Activated T-helper 1 cell treated with Interleukin-2 at 50 U/mL for 16 hours (primary cell): ENCODE measurements at places on chromosomes 5 and 9.

DNA sequence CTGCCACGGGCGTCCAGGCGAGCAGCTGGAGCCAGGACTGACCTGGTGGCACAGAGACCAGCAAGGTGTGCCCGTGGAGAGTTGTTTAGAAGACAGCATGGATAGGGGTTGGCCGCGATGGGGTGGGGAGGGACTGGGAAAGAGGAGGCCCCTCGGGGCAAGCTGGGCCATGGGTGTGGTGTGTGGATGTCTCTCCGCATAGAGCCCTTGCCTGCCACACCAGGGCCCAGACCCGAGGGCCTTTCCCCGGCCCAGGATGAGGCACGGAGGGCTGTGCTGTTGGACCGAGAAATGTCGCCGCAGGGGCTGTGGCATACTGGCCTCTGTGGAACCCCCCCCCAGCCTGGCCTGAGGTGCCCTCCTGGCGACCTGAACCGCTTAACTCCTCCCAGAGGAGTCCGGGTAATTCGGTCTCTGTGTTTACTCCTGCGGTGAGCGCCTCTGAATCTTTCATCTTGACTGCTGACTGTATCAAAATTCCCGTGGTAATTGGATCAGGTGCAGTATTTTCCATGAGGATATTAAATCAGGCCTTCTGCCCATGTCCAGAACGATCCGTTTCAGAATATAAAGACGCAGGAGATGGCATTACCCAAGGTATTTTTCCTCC, 22.5 kb upstream of the LAMC3 start:
- no peak for DNase-seq

- DNase-seq, result peak; percentile 48
These were observed 833 bp downstream of the GAS1 start for GRCh38 chr9:86946201-86947145.

- DNase-seq, result no peak
These were observed 666.4 kb upstream of the CTNND2 start for GRCh38 chr5:12570688-12571087.

- no peak for DNase-seq
These were observed 1.5 kb upstream of the PCYOX1L start for GRCh38 chr5:149356391-149356790.

DNA sequence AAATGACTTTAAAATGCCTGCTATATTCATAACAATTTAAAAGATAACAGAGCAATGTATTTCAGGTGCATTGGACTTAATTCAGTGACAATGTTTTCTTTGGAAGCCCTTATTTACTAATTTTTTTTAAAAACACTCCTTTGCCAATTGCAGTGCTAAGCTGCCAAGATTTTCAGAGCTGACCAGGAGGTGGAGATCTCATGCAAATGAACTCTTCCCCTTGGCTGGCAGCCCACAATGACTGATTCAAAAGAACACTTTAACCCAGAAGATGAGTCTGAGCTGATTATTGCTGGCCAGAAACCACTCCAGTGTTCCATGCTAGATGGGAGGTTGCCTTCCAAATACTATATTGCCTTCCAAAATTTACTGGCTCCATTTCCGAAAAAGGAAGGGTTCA, 128.3 kb upstream of the CCNH start:
- DNase-seq, result no peak

- no peak for DNase-seq
These were observed 18.1 kb downstream of the CCNH start for GRCh38 chr5:87394411-87395165.

GRCh38 chr9:134695144-134695543, 53.5 kb downstream of the COL5A1 start:
- no peak for DNase-seq

- DNase-seq, result no peak
These were observed 60.8 kb upstream of the KLF9 start for GRCh38 chr9:70475211-70475610.

- DNase-seq, result no peak
These were observed at the start of gene CCL28 for GRCh38 chr5:43412156-43412555. TSS of gene CCL28 (minus strand) at chr5:43412391. CDS start at chr5:43412316, 75 bp downstream.

DNA sequence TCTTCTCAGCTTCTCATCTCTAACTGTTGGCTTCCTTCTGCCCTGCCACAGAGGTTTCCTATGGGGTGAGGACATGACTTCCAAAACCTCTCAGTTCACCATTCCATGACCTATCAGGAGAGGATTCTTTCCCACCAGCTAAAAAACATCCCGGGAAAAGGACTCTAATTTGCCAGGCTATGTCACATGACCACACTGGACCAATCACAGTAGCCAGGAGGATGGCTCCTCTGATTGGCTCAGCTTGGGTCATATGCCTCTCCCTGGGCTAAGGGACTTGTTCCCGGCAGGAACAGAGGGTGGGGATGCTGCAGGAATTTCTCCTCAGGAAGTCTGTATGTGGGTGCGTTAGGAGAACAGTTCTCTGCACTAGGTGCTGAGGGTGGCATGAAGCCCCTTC, 40.3 kb upstream of the XPA start:
- no peak for DNase-seq

- no peak for DNase-seq
These were observed 397.5 kb downstream of the MLLT3 start for GRCh38 chr9:20224756-20225155.

DNA sequence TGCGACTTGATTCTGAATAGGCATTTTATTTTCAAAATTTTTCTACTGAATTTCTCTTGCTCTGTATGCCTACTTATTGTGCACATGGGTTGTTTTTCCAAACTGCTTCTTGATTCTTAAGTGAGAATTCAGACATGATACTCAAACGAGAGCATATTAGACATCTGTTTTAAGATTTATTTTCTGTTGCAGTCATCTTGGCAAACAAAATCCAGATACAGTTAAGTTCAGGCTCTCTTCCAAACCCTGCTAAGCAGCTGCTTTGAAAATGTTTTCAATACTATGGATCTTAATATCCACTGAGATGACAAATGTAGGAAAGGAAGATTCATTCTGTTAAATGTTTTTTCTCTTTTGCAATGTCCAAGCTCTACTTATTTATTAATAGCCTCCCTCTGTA, 4.5 kb downstream of the TMEM215 start:
- no peak for DNase-seq

DNA sequence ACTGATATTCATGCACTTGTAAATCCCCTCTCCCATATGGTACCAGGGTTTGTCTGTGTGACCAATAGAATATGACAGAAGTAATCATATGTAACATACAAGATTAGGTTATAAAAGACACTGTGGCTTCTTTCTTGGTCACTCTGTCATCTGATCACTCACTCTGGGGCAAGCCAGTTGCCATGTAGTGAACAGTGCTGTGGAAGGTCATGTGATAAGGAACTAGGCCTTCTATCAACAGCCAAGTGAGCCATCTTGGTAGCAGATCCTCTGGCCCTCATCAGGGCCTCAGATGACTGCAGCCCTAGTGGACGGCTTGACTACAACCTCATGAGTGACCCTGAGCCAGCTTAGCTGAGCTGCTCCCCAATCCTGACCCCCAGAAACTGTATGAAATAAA, 30.0 kb upstream of the MATR3 start:
- no peak for DNase-seq

DNA sequence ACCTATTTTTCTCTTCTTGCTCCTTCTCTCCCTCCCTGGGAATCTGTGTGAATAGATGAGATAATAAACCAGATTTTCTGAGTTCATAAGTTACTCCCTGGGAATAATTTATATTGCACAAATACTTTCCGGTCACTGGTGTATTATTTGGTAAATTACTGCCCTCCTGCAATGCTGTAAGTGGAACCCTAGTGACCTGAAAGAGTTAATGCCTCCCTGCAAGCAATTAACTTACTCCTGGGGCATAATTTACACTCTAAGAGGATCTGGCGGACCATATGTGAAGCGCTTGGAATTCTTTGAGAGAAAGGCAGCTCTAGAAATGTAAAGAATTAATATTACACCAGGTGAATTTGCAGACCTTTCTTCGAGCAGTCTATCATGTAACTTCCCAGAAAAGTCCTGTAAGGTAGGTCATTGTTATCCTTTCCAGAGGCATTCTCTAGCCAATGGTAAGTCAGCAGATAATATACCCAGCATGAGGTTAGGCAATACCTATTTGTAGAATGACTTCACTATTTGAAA, 7.0 kb upstream of the GDNF start:
- no peak for DNase-seq

- no peak for DNase-seq
These were observed 158.3 kb upstream of the MAP3K1 start for GRCh38 chr5:56656846-56657726.

DNA sequence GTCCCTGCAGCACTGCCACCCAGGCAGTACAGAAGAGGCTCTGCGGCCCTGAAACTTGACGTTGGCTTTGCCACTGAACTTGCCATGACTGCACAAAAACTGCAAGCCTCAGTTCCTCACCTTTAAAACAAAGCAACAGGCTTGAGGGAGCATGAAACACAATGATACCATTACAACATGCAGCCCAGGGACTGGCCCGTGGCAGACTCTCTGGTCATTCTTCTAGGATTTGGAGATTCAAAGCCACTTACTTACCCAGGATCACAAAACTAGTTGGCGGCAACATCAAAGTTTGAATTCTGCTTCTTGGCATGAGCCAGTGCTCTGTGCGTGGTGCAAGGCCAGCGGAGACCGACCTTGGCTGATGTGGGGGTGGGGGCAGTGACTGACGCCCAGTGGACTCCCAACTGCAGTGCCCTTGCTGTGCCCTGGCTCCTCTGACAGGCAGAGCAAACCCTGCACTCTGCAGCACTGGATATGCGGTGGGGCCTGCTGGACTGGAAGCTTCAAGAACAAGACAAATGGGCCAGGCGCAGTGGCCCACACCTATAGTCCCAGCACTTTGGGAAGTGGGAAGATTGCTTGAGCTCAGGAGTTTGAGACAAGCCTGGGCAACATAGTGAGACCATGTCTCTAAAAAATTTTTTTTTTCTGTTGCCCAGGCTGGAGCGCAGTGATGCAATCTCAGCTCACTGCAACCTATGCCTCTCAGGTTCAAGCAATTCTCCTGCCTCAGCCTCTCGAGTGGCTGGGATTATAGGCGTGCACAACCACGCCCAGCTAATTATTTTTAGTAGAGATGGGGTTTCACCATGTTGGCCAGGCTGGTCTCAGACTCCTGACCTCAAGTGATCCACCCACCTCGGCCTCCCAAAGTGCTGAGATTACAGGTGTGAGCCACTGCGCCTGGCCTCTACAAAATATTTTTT, 18.9 kb downstream of the SQSTM1 start:
- no peak for DNase-seq

DNA sequence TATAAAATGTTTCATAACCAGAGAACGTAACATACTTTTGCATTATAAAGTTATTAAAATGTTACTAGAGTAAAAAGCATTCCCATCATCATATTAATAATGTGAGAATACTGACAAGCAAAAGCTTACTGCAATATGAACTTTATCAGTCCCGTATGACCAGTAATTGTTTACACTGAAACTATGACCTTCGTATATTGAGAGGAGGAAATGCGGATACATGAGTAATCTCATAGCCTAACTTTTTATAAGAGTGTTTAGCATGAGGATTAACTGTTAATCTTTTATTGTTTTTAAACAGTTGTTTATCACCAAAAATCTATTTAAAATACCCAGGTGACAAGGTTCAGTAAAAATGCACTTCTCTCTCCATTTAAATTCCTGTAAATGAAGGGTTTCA, 272.4 kb downstream of the SLF1 start:
- DNase-seq, result no peak

- no peak for DNase-seq
These were observed 49.6 kb downstream of the GNA14 start for GRCh38 chr9:77598524-77598923.

- DNase-seq, result no peak
These were observed 8.9 kb upstream of the RAB14 start for GRCh38 chr9:121210536-121210935.

DNA sequence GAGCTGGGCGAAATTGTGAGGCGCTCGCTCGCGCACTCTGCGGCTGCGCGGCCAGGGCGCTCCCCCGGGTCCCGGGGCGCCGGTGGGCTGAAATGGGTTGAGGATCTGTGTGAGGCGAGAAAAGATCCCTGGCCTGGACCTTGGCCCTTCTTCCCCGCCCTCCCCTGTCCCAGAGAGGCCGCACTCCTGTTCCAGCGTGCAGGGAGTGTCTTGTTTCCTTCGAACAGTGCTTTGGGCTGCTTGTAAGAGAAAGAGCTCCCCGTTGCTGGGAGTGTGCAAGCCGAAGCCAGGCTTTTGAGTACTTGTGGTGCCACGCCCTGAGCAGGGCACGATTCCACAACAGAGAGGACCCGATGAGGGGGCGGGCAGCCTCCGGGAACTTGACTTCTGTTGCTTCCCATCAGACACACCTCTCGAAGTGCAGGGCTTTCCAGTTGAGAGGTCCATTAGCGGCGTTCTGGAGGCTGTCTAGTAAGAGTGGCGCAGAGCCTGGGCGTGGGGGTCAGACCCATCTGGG, 535 bp downstream of the DOLPP1 start:
- DNase-seq, result no peak

DNA sequence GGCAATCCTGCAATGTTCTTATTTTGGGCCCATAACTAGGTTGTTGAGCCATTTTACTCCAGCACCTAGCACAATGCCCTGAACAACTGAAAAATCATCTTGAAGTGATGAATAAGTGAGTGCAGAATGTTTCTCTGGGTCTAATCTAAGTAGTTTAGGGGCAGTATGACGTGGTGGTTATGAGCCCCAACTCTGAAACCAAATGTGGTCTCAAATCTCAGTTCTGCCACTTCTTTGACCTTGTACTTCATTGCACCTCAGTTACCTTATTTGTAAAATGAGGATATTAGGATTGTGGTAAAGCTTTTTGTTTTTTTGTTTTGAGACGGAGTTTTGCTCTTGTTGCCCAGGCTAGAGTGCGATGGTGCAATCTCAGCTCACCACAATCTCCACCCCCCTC, 80.9 kb upstream of the SNX2 start:
- DNase-seq, result no peak

DNA sequence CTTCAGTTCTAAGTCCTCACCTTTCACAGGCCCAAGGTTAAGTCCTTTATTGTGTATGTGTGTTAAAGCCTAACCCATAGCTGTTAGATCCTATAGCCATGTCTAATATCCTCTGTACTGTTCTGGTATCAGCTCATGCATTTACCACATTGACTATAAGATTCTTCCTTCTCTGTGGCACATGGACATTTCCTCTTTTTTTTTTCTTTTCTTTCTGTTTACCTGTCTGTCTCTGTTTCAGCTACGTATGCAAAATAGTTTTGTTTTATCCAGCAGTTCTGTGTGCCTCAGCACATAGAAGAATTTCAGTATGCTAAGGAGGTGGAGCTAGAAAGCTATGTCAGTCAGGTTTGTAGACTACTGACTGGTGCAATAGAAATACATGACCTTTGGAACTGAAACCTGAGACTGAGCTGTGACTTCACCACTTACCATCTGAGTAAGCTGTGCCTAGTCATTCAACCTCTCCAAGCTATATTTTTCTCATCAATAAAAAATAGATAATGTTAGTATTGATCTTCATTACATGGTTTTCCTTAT, 155.6 kb upstream of the VLDLR start:
- no peak for DNase-seq

DNA sequence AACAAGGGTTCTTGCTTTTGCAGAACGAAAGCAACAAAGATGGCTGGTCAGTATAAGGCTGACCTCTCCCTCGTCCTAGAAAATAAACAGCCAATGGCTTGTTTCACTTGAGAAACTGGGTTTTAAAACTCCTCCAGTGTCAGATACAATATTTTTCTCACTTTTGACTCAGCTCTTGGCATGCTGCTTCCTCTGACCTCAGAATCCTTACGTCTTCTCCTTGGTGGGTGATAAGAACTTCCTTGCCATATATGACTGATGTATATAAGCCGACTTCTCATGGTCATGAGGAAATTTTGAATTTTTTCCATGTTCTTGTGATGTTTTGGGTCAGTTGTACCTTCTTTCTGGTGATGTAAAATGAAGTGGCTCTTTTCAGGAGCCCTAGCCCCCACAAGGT, 3.8 kb downstream of the ZNF618 start:
- DNase-seq, result no peak

GRCh38 chr5:151014680-151015343, 5.6 kb upstream of the GPX3 start:
- DNase-seq, result no peak

GRCh38 chr5:23631302-23632045, 124.1 kb downstream of the PRDM9 start:
- DNase-seq, result no peak
